ENCODE measurements at places on chromosomes 5 and 9. TPM values are rescaled to one million over a fixed set of nuclear protein-coding genes. Genes with fewer than 3 reads are reported as not detected.

- no peaks in the 10 kb centered on the region for H3K36me3 ChIP-seq
- H3K4me1 ChIP-seq, result peaks cover 29% of the 10 kb centered on the region
- no peak for DNase-seq
- no peaks in the 10 kb centered on the region for H3K27me3 ChIP-seq
- H3K4me3 ChIP-seq, result no peak overlapping the region
Measured at GRCh38 chr9:104091708-104092107, 2.4 kb upstream of the SMC2 start.

GRCh38 chr5:135315386-135315785 is 83.6 kb downstream of the MACROH2A1 start:
- H3K4me1 ChIP-seq, result peaks cover 7% of the 10 kb centered on the region
- no peak overlapping the region for H3K4me3 ChIP-seq

Gene SLC46A2
- total RNA-seq, result not detected

DNA sequence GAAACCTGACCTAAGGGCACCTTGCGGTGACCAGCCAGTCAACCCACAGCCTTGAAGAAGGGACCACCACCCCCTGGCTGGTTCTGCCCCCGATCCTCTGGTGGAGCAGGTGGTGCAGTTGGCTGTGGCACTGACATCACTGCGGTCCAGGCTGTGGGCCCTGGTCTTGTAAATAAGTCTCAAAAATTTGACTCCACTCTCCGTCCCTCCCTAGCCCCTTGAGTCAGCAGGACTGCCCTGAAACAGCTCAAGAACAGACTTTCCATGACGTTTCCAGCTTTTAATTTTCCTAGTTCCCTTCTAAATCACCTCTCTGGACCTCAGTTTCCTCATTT is 134.8 kb upstream of the BOD1 start:
- no peak for DNase-seq
- peaks cover 4% of the 10 kb centered on the region for H3K4me1 ChIP-seq
- H3K27ac ChIP-seq, result no peak overlapping the region
- H3K4me3 ChIP-seq, result no peak overlapping the region
- H3K36me3 ChIP-seq, result no peaks in the 10 kb centered on the region
